Osteoblast (primary cell): ENCODE measurements at places on chromosomes 11 and 22. TPM values are rescaled to one million over a fixed set of nuclear protein-coding genes. Genes with fewer than 3 reads are reported as not detected.
A peak's percentile ranks its signal among the peaks of the same experiment; 100 is the strongest.

- no peak for DNase-seq
Observed at GRCh38 chr22:39710380-39711150, 140.0 kb downstream of the CACNA1I start.

- DNase-seq = no peak
Observed at GRCh38 chr22:37080838-37081237, 28.7 kb downstream of the TMPRSS6 start.

The IL10RA gene
- 1.1 TPM in 1 of 2 replicates, not detected in the other for total RNA-seq

The ZNF215 gene
- 4.3 and 5.0 TPM in 2 replicates for total RNA-seq

GRCh38 chr11:85705800-85706199 is 19.8 kb upstream of the CCDC89 start:
- DNase-seq = no peak

GRCh38 chr11:132115454-132115853 is 745.0 kb downstream of the NTM start:
- peak; percentile 93 for DNase-seq

DNA sequence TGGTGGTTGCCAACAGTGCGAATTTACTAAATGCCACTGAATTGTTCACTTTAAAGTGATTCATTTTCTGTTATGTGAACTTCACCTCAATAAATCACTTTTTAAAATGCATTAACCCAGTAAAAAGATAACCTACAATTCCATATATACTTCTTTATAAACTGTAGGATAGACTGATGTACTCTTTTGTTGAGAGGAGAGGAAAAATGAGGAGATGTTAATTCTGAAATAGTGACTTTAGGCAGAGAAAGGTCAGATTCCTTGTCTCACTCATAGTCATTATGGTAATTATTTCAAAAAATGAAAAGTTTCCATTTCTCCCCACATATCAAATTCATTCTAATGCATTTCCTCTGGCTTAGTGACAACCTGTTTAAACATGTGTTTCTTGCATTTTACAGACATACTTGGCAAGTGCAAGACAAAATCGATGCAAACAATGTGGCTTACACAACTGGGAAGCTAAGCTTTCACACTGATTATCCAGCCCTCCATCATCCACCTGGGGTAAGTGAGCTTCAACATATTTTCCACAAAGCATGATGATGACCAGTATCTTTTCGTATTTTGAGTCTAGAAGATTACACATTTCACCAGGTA is 74.5 kb downstream of the BBOX1 start:
- DNase-seq = no peak
